Activated CD8-positive, alpha-beta memory T cell treated with anti-CD3 and anti-CD28 coated beads for 24 hours (primary cell): ENCODE measurements at places on chromosomes 1 and 21.
A peak's percentile ranks its signal among the peaks of the same experiment; 100 is the strongest.

GRCh38 chr1:200028586-200029034 is 1.1 kb downstream of the NR5A2 start:
- DNase-seq = no peak

DNA sequence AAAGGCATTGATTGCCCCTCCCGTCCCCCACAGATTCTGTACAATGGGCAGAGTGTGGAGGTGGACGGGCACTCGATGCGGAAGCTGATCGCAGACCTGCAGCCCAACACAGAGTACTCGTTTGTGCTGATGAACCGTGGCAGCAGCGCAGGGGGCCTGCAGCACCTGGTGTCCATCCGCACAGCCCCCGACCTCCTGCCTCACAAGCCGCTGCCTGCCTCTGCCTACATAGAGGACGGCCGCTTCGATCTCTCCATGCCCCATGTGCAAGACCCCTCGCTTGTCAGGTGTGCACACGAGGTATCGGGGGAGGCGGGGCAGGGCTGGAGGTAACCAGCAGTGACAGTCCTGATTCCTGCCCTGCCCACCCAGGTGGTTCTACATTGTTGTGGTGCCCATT is 44.8 kb upstream of the KDM4A start:
- DNase-seq = no peak

DNA sequence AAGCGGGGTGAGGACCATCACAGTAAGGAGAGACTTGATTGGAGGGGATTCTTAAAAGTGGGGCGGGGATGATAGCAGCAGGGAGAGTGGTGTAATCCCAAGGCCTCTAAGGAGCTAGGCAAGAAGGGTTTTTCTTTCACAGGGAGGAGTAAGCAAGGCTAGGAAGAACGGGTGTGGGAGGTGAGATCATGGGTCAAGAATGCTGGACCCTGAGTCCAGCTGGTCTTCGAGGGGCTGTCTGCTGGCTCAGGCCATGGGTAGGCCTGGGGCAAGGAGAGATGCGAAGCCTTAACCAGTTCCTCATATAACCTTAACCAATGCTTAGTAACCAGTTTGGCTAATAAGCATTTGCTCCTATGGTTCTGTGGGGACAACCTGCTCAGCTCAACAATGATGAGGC is 599.1 kb downstream of the NPHP4 start:
- DNase-seq = no peak

GRCh38 chr21:29372063-29372802 is 73.5 kb downstream of the BACH1 start:
- peak; percentile 66 for DNase-seq

DNA sequence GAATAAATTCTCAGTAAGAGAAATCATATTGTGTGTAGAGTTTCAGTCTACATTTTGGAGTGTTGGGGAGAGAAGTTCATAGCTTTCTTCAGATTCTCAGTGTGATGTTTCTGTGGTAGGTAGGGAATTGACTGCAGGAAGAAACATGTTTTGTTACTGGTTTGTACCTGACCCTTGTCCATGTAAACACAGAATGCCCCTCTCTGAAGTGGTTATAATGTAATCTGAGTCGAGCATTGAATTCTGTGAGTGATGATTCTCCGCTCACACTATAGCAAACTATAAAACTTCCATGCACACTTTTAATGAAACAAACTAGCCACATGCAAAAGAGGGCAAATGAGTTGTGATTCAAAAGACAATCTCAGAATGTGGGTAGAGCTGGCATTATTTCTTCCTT is 433.2 kb downstream of the USP25 start:
- no peak for DNase-seq

DNA sequence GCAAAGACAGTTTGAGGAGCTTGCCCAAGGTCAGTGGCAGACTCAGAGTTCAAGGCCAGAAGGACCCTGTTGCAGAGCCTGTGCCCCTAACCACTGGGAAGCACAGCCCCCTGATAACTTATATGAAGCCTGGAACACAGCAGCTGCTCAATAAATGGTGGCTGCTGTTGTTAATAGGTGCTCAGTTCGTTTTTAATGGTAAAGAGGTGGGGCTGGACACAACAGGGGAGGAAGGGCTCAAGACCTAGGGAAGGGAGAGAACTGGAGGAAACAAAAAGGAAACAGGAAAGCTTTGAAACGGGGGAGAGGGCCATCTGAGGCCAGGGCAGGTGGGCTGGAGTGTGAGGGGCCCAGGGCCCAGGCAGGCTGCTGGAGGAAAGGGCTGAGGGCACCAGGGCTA is 125.4 kb downstream of the LACTBL1 start:
- no peak for DNase-seq

DNA sequence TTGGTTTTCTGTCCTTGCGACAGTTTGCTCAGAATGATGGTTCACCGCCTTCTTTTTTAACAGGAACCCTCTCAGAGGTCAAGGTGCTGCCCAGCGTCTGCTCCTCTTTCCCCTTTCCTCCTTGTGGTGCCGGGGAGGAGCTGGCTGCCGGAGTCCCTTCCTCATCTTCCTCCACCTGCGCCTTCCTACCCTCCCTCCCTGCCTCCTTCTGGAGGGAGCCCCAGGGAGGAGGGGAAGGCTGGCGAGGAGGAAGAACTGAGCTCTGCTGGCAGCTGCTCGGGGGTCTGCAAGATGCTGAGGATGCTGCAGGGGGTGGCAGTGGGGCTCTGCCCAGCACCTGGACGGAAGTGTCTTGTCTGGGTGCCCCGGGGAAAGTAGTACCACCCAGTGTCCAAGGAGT is 31.2 kb downstream of the BACE2 start:
- DNase-seq = no peak

DNA sequence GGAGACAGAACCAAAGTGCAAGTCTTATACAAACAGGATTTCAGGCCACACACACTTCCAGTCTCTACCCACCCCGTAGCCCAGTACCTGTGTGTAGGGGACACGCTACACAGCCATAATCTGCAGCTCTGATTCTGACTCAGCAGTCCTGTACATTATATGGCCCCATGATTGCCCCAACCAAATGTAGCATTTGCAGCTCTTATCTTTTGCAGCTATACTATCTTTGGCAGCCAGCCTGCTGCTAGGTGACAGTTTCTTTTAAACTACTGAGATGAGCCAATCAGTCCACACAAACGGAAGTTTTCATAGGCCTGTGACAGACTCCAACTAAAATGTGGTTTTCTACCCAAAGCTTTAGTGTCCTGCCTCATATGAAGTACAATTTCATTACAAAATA is 259.6 kb upstream of the ST6GALNAC5 start:
- DNase-seq = no peak

DNA sequence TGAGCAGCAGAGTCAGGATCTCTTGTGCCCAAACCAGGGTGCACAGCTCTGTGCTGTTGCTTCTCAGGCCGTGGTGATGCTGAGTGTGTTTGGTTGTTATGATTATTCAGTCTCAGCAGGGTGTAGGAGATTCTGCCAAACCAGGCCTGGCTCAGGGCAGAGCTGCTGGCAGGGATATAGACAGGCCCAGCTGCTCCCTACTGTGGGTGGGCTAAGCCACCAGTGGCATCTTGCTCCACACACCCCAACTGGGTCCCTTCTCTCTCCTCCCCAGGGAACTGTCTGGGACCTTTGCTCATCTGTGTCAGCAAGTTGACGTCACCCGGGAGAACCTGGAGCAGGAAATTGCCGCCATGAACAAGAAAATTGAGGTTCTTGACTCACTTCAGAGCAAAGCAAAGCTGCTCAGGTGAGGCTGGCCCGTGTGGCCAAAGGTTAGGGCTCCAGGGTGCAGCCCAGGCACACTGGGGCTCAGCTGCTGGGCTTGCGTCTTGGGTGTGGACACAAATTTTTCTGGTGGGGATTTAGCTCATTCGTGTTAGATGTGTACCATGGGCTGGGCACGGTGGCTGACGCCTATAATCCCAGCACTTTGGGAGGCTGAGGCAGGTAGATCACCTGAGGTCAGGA is 9.9 kb upstream of the MIIP start:
- no peak for DNase-seq

- DNase-seq = peak; percentile 55
These were observed 58.7 kb upstream of the ABCG1 start for GRCh38 chr21:42160111-42160721.

DNA sequence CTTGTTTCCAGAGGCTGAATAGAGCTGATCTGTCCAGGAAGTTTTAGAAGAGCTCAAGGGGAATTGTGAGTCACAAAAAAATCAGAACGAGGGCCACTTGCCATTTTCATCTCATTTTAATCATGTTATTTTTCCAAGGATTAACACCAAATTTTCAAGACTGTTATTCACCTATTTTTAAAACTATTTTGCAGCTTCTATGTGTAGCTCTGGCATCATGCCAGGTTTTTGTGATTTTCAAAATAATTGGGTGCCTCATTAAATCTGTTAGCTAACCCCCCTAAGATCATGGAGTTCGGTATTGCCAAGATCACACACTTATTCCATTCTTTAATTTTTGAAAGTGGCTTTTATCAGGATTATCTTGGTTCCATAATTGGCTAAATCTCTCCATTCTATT is 90.9 kb downstream of the RGS7 start:
- DNase-seq = no peak

- DNase-seq = no peak
These were observed 46.9 kb upstream of the SMYD2 start for GRCh38 chr1:214233856-214234634.
